ENCODE measurements at places on chromosomes 6 and 20.

DNA sequence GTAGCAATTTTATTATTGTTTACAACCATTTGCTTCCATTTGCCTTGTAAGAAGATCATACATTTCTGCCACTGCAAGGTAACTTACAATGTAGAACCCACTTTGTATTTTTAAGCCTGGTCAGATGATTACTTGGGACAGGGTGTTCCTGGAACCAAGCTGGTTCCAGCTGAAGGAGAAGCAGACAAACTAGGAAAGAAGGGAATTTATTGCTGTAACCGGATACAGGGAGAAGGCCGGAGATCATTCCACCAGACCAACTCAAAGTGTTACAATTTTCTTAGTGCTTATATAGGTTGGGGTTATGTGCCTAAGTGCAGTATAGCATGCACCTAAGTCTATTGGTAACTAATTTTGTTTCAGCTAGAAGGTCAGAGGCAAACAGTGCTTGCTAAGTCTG is 104.4 kb downstream of the MANEA start:
- no peak for DNase-seq

DNA sequence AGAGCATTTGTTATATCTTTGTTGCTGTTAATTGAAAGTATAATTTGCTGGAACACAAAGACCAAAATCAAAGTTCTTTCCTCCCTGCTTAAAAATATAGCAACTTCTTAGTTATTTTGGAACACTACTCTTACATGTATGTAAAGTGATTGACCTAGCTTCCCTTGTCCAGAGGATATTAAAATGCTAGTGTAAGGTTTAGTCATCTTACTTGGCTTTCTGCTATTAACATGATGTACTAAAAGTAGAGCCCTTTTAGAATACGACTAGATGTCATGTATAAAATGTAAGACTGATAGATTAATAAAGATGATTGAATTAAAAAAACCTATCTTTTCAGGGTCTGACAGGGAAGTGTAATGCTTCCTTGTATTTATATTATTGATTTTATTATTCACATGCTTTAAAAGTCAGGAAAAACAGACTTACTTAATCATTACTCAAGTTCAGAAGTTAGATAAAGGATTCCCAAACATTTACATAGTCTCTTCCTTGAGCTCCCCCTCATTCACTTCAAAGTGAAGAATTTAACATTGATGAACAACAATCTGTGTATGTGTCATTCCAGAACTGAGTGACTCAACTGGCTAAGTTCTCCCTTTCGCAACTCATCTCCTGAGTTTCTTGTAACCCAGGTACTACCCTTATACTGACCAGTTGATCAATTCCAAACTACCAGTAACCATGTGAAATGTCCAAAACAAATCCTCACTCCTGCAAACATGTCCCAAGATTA is 50.9 kb downstream of the BTBD9 start:
- no peak for DNase-seq

- peak; percentile 84 for DNase-seq
These were observed 6.7 kb downstream of the TEAD3 start for GRCh38 chr6:35489995-35490791.

GRCh38 chr20:47757145-47758035 is 27.9 kb downstream of the SULF2 start:
- no peak for DNase-seq

DNA sequence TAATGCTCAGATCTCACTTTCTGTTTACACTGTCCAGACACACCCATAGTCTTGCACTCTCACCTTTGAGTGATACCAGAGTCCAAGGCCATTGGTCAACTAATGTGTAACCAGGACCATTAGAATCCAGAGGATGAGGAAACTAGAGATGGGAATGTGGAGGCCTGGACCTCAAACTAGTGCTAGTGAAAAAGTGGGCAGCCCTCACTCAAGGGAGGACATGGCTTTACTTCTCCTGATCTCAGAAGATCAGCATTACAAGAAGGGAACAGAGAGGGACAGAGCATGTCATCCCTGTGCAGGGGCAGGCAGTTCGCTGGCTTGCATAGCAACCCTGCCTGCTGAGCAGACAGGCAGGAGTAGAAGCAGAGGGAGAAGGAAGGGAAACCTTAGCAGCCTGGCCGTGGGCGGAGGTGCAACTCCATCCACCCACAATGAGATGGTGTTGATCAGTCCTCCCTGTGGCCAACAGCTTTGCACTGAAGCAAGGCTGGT is 22.6 kb upstream of the XRN2 start:
- no peak for DNase-seq

- no peak for DNase-seq
These were observed 656.6 kb upstream of the MMS22L start for GRCh38 chr6:97939440-97940168.

DNA sequence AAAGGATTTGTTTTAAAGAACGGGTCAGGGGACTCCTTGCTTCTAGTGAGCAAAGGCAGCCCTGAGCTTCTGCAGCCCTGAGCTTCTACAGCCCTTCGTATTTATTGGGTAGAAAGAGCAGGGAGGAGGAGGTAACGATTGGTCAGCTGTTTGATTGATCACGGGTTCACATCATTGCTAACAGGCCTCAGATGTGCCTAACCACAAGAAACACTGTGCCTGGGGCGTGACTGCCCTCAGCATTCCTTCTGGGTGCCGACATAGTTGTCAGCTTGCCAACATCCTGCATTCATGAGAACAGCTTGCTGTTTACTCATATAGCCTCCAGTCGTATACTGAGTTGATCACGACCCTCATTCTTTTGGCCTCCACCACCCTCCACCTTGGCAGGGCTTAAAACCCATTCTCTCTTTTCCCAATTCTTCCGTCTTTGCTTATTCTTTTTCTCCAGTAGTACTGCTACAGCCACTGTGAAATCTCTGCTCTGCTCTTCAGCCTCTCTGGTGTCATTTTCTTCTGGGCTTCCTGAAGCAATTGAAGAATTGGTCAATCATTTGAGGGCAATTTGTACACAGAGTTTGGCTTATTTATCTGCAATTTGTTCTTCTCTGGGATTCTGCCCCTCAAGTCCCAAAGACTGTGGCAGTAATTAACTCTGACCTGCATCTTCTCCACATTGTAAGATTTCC is 25.4 kb upstream of the NOP56 start:
- no peak for DNase-seq

DNA sequence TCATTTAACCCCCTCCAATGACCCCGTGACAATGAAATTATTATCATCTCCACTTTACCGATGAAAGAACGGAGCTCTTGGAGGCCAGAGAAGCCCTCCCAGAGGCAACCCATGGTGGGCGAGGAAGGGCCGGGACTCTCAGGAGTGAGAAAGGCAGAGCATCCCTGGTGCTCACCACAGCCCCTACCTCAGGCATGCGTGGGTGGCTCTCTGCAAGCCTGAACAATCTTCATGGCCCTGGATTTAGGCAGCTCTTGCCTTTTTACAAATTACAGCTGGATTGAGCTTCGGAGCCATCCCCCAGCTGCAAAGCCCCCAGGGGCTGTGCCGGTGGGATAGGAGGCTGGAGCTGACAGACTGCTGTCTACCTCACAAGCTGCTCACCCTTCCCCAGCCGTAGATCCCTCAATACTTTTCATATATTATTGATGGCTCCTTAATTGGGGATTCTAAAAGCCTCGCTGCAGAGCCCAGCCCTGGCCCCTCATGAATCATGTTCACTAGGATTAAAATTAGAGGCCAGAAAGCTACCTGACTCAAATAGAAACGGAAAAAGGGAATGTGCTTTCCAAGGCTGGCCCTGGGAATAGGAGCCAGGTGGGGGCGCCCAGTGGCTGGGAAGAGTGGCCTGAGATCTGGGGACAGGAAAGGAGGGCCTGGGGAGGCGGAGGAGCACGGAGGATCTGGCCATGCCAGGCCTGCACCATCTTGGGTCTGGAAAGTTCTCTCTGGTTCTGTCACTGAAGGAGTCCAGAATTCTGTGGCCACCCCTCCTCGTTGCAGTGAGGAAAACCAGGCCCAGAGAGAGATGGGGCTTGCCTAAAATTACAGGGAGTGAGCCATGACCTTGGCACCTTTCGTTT is 29.1 kb downstream of the CPNE5 start:
- no peak for DNase-seq

DNA sequence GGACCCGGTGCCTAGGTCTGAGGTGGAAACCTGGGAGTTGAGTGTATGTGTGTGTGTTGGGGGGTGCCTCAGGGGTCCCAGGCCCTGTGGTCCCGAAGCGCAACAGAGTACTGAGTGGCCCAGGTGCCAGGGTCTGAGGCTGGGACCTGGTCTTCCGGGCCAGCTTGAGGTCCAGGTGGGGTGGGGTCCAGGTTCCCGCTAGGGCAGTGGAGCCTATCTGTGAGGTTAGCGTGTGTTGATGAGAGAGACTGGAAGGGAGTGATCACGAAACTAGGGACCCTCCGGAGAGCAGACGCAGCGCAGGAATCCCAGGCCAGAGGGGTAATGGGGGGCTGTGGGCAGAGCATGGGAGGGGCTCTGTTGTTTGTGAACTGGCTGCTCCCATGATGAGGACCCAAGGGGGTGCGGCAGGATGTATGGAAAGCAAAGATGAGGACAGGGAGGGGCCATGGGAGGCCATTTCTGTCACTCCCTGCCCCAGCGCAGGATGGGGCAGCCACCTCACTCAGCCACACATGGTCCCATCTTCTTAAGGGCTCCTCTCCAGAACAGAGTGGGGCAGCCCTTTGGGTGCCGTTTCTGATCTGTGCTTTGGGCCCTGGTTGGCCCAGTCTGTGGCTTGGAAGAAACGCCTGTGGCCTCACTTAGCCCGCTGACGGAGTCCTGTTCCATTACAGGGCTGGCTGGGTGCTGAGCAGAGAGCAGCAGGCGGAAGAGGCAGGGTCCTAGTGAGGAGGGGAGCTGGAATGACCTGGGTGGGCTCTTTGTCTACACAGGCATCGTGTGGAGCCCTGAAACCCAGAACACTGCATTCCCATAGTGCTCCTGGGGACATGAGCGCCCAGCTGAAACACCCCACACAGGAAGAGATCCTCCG is 872 bp downstream of the HSPA12B start:
- no peak for DNase-seq

GRCh38 chr20:32521780-32522525 is 63.2 kb downstream of the NOL4L start:
- peak; percentile 54 for DNase-seq

DNA sequence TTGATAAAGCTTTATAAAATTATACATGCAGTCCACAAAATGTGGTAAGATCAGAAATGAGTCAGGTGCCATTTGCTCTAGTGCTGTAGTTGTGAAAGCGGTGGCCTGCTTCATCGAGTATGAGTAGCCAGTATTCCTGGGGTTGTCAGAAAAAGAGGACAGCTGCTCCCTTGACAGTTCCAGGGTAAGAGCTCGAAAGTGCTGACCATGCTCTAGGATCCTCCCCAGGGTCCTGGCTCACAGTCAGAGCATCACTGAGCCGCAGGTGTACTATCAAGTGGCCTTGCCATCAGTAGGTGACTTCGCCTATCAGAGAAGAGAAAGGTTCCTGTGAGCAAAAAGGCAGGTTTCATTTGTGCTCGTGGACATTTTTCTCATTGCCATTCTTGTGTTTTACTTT is 3.6 kb downstream of the BTBD3 start:
- no peak for DNase-seq

DNA sequence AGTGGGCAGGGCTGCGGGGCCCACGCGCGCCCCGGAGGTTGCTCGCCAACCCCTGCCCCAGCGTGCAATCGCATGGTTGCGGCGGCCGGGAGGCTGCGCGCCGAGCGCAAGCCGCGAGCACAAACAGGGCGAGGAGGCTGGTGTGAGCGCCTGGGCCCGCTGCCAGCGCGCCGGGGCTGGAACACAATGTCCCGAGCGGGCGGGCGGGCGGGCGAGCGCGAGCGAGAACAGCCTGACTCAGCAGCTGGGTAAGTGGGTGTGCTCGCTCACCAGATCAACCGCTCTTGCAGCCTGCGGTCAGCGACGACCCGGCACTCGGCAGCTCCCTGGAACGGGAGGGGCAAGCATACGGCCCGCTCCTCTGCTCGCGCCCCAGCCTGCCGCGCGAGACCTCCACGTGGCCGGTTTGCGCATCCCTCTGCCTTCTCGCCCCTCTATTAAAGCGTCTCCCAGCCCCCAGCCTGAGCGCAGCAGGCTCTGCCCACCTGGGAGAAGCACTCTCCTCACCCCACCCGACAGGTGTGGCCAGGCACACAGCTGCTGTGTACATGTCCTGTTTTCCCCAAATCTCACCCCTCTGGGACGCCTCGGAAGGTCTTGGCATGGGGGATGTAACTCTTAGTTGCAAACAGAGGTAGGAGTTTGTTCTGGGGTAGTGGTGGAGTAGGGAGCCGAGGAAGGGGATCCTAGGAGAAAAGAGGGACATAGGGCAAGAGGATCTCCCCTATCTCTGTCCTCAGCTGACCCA is 8.7 kb upstream of the ARMC12 start:
- DNase-seq = no peak

DNA sequence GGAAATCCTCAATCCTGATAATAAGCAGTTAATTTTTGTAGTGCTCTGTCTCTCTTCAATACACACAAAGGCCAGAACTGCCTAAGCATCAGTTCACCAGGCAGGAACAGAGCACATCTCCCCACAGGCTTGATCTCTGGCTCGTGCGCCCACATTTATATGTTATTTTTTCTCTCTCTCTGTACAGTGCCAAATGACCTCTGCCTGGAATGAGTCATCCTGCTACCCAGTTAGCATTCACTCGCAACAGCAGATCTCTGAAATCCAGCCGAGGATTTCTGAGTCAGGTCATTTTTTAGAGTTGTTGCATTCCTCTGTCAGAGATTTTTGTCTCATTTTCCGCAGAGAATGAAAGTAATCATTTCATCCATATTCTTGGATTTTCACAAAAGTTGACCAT is 107.1 kb downstream of the COL12A1 start:
- no peak for DNase-seq

DNA sequence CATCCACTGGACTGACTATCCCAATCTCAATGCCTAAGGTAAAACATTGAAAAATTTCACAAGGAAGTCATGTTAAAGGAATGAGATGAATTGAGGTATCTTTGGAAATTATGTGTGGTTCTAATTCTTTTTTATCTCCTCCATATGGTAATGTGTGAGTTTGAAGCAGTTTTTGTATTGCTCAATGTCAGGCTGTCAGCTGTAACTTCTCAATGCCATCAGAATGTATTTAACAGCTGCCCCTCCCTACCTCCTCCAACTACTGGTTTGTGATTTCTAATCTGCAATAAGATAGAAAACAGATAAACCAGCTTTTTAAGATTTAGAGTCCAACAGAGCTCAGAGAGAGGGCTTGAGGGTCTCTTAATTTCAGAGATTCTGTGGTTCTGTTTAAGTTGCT is 1005.8 kb upstream of the ADGRB3 start:
- DNase-seq = no peak

- no peak for DNase-seq
These were observed 25.0 kb downstream of the TNXB start for GRCh38 chr6:32083812-32084768.

GRCh38 chr20:46897328-46897880 is 2.8 kb downstream of the EYA2 start:
- DNase-seq = no peak

- no peak for DNase-seq
These were observed 32.0 kb upstream of the SPTLC3 start for GRCh38 chr20:12976720-12977309.

GRCh38 chr20:34075647-34076046 is 36.4 kb downstream of the EIF2S2 start:
- DNase-seq = peak; percentile 60

DNA sequence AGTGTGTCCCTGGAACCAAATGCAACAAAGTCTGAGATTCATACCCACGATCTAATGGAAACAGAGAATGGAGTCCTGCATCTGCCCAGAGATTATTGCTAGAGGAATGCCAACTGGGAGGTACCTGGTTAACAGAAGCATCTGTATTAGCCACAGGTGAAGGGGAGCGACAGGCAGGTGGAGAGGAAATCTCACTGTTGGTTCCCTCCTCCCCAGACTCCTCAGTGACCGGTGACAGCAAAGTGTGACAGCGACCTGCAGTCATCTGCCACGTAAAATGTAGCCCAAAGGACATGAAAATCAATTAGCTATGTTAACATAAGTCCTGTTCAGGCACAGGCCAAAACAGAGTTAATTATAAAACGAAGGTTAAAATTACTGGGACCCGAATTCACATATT is 336.6 kb downstream of the SYNE1 start:
- DNase-seq = no peak

Data from H1 (cell line).